ENCODE measurements at places on chromosomes 1 and 21.

GRCh38 chr1:17118706-17119075, 560 bp downstream of the PADI2 start:
- DNase-seq = no peak

DNA sequence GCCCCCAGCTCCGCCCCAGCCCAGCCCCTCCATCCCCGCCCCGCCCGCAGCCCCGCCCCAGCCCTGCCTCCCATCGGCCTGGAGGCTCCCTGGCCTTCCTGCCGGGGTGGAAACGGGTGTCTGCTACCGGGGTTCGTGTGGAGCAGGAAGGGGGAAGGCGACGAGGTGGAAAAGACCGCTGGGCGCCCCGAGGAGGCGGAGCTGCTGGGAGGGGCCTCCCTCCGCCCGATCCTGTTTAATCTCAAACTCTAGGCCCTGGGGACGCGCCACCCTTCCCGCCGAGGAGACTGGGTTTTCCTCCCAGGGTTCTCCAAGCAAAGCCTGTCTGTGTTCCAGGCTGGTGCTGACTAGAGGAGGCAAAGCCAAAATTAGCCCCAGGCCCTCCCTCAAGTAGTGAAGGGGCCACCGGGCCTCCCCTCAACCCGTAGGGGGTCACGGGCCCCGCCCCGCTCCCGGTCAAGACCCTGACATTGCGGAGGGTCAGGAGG, 16.2 kb upstream of the TTLL10 start:
- peak; percentile 43 for DNase-seq

- no peak for DNase-seq
Observed at GRCh38 chr1:115296981-115297380, 41.1 kb downstream of the NGF start.

- DNase-seq = no peak
Observed at GRCh38 chr1:41340655-41341364, 20.4 kb upstream of the FOXO6 start.

GRCh38 chr1:179310721-179311120, 17.1 kb downstream of the SOAT1 start:
- no peak for DNase-seq

DNA sequence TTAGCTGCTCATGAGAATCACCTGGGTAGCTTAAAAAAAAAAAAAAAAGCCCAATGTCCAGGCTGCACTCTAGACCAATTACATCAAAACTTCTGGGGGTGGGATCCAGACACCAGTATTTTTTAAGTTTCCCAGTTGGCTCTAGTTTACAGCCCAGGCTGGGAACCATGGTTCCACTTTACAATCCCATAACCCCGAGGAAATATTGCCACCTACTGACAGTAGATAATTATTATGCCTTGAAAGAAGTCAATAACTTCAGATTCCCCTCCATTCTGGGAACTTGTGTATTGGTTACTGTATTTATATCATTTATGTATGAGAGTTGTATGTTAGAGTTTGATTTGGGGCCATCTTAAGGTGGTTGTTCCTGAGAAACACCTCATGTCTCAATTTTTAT, 100.2 kb downstream of the SPATA46 start:
- DNase-seq = no peak

- peak; percentile 7 for DNase-seq
Observed at GRCh38 chr1:23525558-23526250, 5.3 kb downstream of the E2F2 start.

GRCh38 chr1:71950579-71950978, 331.8 kb downstream of the NEGR1 start:
- no peak for DNase-seq

DNA sequence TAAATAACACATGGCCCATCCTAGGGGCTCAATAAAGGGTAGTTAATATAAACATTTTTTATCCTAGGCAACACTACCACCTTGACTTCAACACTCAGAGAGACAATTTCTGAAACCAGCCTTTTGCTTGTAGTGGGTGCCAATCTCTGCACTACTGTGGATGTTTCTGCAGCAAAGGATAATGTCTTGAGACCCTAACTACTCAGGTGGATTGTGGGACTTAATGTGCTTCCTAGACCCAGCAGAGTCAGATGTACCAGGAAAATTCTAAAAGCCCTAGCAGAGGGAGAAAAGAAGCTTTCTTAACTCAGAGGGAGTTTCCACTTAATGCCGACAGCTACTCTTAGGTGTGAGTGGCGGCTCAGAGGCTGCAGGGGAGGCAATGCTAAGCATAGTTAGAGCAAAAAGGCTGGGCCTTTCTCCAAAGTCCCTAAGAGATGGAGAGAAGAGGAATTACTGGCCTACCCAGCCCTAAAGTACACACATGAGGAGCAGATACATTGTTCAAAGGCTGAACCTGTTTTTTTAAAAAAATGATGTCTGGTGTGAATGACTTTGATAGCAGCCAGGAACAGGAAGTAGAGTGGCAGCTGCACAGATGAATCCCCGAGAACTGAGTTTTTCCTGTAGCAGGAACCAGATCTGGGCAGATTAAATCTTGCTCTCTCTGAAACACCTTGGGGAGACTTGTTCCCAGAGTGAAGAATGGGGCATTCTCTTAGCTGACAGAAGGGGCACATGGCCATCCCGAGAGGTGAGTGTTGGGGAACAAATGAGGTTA, 33.5 kb upstream of the ABCD3 start:
- DNase-seq = no peak

DNA sequence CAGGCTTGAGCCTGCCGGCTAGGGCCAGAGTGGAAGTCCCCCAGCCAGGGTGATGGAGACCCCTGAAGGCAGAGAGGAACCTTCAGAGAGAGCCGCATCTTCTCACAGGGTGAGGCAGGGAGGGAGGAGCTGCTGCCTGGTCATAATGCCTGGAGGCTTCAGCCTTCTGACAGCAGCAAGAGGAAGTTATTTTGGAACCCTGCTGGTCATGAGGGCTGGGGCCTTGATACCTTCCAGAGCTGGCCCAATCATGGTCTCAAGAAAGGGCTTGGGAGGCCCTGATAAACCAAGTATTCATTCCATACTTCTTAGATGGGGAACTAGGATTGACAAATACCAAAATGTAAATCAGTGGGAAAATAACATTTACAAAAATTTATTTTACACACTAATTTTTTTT, 26.6 kb upstream of the MPZL1 start:
- DNase-seq = no peak

DNA sequence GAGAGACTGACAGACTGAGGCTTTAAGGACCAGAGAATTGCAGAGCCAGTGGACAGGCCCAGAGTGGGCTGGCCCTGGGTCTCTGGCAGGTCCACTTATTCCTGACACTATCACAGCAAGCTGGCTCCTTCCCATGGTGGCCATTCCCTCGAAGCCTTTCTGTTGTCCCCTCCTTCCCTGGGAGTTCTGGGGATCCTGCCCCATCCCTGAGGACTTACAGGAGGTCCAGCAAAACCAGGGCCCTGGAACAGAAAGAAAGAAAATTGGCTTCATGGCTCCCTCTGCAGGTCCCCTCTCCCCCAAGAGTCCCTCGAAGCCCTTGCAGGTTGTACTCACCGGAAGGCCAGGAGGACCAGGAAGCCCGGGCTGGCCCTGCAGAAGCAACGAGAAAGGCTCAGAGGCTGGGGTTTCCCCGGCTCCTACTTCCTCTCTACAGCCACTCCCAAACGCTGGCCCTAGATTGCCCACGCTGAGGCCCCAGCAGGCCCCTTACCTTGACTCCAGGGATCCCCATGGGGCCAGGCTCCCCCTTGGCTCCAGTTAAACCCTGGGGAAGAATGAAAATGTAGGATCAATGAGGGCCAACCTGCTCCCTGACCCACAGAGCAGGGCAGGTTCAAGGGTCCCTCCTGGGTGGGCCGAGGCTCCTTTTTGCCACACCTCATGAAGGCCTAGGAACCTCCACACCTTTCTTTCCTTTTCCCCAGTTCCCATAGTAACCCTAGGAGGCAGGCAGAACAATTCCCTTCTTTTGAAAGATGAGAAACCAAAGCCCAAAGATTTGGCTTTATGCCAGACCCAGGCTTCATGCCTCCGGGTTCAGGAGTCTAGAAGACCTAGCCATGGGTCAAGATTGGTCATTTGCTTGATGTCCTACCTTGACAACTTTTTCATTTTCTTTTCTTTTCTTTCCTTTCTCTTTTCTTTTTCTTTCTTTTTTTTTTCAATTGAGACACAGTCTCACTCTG, 4.6 kb downstream of the COL9A2 start:
- DNase-seq = no peak

GRCh38 chr1:212785871-212786270, 5.7 kb downstream of the NSL1 start:
- no peak for DNase-seq

GRCh38 chr1:8356256-8357209, 38.6 kb downstream of the SLC45A1 start:
- no peak for DNase-seq

GRCh38 chr1:191026828-191027227, 549.2 kb upstream of the BRINP3 start:
- no peak for DNase-seq

GRCh38 chr1:36669262-36669661, 186.5 kb upstream of the CSF3R start:
- no peak for DNase-seq

- no peak for DNase-seq
Observed at GRCh38 chr1:166470441-166470840, 303.6 kb upstream of the FAM78B start.

DNA sequence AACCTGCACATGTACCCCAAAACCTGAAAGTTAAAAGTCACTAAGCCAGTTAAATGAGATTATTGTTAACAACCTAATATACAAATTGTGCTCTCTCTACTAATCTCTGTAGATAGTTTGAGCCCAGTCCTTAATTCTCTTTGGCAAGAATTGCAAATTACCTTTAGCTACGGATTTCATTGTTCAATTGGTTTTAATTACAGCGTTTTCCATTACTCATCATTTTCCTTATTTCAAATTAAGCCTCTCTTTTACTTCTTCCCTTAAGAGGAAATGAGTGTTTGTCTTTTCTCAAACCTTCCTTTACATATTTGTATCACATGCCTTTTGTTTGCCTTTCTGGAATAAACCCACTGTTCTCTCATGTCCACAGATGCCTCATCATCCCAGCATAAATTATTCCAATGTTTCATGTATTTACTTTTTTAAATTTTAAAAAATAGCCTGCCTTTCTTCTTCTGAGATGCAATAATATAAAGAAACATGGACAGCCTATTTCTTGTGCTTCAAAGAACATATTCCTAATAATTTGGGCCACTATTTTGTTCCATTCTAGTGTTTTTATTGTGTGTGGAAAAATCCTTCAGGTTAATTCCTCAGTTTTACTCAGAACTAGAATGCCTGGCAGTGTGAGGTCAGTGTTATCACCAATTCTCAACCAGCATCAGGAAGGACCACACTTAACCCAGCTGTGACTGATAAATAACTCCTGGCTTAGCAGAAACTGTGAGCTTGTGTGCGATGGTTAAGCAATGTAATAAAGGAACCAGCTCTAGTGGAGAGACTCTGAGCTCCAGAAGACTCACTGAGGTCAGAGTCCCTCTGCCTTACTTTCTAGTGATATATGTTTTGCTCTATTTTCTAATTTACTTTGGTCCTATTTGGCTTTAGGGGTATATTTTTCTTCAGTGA, 600.5 kb downstream of the LTN1 start:
- DNase-seq = no peak

Measured in activated gamma-delta T cell treated with Interleukin-2 at 50 U/mL for 16 hours (primary cell).